Calu3 (cell line): ENCODE measurements at places on chromosomes 3 and 15. TPM values are rescaled to one million over a fixed set of nuclear protein-coding genes. Genes with fewer than 3 reads are reported as not detected.

CCR9 gene
- not detected in 2 replicates for total RNA-seq

HIGD2B gene
- total RNA-seq, result 0.34 TPM in 1 of 2 replicates, not detected in the other

HHLA2 gene
- total RNA-seq, result 5.8 and 7.2 TPM in 2 replicates

AADACL2 gene
- not detected in 2 replicates for total RNA-seq

RTP1 gene
- not detected in 2 replicates for total RNA-seq

TEX55 gene
- total RNA-seq, result not detected in 2 replicates

TSC22D2 gene
- 40.9 and 49.7 TPM in 2 replicates for total RNA-seq

ARPP21 gene
- total RNA-seq, result not detected in 2 replicates

OCA2 gene
- total RNA-seq, result not detected in 2 replicates

DNA sequence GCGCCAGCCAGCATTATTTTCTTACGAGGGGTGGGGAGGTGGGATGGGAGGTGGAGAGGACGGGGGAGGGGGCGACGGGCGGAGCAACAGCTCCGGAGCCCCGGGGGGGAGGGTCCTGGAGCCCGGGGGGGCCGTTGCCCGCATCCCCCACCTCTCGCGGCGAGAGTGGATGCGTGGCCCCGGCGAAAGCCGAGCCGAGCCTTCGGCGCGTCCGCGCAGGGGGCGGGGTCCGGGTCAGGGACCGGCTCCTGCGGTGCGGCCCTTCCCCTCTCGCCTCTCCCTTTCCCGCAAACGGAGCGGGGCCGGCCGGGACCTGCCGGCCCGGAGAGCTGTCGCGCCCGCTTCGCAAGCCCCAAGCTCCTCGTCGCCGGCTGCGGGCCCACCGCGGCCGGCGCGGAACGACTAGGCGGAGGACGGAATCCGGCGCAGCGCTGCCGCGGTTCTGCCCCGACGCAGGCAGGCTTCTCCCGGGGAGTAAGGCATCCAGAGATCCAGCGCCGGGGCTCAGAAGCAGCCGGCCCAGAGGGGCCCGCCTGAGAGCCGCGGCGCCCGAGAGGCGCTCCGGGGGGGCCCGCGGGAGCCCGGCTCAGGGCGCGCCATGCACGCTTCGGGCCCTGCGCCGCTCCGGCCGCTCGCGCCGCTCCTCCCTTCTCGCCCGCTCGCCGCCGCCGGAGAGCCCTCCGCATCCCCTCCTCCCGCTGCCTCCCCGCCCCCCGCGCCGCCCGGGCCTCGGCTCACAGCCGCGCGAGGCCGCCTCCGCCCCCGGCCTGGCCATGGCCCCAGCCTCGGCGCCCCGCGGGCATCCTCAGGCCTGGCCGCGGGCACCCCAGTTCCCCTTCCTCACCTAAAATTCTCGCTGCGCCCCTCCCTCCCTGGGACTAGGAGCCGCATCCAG is 459 bp upstream of the ADCY5 start:
- peaks cover 10% of the 10 kb centered on the region for H3K36me3 ChIP-seq
- H3K27ac ChIP-seq, result no peak overlapping the region
- DNase-seq, result peak; percentile 29
- peaks cover 71% of the 10 kb centered on the region for H3K27me3 ChIP-seq
- peak overlapping the region; percentile 68 for H3K4me3 ChIP-seq

- H3K4me1 ChIP-seq, result peaks cover 8% of the 10 kb centered on the region
- DNase-seq, result peak; percentile 93
- no peak overlapping the region for H3K27ac ChIP-seq
- peaks cover 76% of the 10 kb centered on the region for H3K27me3 ChIP-seq
- peak overlapping the region; percentile 63 for H3K4me3 ChIP-seq
- peaks cover 8% of the 10 kb centered on the region for H3K36me3 ChIP-seq
These were observed 4.4 kb upstream of the SYNM start for GRCh38 chr15:99100245-99101173.

- DNase-seq, result peak; percentile 79
- peaks cover 19% of the 10 kb centered on the region for H3K4me1 ChIP-seq
- H3K27me3 ChIP-seq, result no peaks in the 10 kb centered on the region
These were observed 786.4 kb downstream of the MCTP2 start for GRCh38 chr15:95017666-95018328.

GRCh38 chr15:42929306-42929848 is 8.8 kb upstream of the TTBK2 start:
- DNase-seq, result no peak
- no peak overlapping the region for H3K27ac ChIP-seq
- H3K4me1 ChIP-seq, result no peaks in the 10 kb centered on the region
- H3K4me3 ChIP-seq, result no peak overlapping the region

DNA sequence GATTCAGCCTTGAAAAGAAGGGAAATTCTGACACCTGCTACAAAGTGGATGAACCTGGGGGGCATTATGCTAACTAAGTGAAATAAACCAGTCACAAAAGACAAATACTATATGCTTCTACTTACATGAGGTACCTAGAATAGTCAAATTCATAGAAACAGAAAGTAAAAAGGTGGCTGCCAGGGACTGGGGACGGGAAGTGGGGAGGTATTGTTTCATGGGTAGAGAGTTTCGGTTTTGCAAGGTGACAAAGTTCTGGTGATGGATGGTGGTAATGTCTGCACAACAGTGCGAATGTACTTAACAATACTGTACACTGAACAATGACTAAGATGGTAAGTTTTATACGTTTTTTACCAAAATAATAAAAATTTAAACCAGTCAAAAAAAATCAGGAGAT is 4.8 kb downstream of the IDH2 start:
- no peak for DNase-seq
- peaks cover 21% of the 10 kb centered on the region for H3K36me3 ChIP-seq
- H3K27ac ChIP-seq, result no peak overlapping the region
- H3K4me3 ChIP-seq, result no peak overlapping the region
- H3K4me1 ChIP-seq, result peaks cover 56% of the 10 kb centered on the region

GRCh38 chr3:50542177-50543034 is 25.1 kb downstream of the C3orf18 start:
- no peaks in the 10 kb centered on the region for H3K36me3 ChIP-seq
- peaks cover 46% of the 10 kb centered on the region for H3K27me3 ChIP-seq
- no peak overlapping the region for H3K4me3 ChIP-seq
- no peaks in the 10 kb centered on the region for H3K4me1 ChIP-seq

GRCh38 chr3:128383316-128384235 is 83.1 kb downstream of the DNAJB8 start:
- peaks cover 15% of the 10 kb centered on the region for H3K36me3 ChIP-seq
- DNase-seq, result peak; percentile 99
- peak overlapping the region; percentile 64 for H3K27ac ChIP-seq
- H3K4me1 ChIP-seq, result peaks cover 39% of the 10 kb centered on the region
- no peaks in the 10 kb centered on the region for H3K27me3 ChIP-seq

DNA sequence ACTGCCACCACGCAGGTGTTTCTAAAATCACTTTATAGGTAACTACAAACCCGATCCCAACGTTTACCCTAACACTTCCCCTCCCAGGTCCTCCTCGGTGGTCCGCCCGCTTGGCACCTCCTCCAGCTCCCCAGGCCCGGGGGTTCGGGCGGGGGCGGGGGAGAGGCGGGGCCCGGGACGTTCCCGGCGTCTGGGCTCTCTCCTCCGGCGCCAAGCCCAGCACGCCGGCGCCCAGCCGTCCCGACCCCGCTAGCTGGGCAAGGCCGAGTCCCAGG is 562 bp downstream of the CGGBP1 start:
- no peaks in the 10 kb centered on the region for H3K4me1 ChIP-seq
- peak overlapping the region; percentile 96 for H3K4me3 ChIP-seq
- peaks cover 49% of the 10 kb centered on the region for H3K36me3 ChIP-seq
- no peak for DNase-seq
- no peaks in the 10 kb centered on the region for H3K27me3 ChIP-seq

DNA sequence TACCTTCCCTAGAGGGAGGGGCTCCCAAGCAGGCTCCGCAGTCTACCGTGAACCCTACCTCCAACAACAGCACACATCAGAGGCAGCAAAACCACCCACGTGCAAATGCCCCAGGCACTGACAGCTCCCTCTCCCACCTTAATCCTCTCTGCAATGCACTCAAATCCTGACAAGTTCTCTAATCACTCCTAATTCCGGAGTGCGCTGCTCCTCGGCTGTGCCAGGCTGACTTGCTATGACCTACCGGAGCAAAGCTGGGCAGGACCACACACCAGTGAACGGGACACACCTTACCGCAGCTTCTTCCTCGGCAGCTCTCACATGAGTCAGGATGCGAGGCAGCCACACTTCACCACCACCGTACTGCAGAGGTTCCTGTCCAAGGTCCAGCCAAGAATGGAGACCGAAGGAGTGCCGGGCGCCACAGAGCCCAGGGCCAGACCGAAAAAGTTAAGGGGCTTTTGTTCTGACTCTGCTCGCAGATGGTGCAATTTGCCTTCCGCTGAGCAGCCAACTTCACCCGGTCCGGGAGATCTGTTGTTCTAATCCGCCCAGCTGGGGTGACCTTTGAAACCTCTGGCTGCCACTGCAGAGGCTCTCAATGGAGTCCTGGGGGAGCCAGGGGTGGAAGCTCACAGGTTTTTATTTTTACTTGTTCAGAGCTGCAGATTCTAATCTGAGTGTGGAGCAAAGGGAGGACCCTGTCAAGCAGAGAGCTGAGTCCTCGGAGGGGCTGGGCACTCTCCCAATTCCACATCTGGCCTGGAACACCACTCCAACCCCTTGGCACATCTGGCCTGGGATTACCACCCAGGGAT is 84.4 kb downstream of the MYLK start:
- peaks cover 12% of the 10 kb centered on the region for H3K4me1 ChIP-seq
- no peak overlapping the region for H3K27ac ChIP-seq
- no peaks in the 10 kb centered on the region for H3K36me3 ChIP-seq
- no peaks in the 10 kb centered on the region for H3K27me3 ChIP-seq
- peak overlapping the region; percentile 60 for H3K4me3 ChIP-seq
- peak; percentile 40 for DNase-seq

DNA sequence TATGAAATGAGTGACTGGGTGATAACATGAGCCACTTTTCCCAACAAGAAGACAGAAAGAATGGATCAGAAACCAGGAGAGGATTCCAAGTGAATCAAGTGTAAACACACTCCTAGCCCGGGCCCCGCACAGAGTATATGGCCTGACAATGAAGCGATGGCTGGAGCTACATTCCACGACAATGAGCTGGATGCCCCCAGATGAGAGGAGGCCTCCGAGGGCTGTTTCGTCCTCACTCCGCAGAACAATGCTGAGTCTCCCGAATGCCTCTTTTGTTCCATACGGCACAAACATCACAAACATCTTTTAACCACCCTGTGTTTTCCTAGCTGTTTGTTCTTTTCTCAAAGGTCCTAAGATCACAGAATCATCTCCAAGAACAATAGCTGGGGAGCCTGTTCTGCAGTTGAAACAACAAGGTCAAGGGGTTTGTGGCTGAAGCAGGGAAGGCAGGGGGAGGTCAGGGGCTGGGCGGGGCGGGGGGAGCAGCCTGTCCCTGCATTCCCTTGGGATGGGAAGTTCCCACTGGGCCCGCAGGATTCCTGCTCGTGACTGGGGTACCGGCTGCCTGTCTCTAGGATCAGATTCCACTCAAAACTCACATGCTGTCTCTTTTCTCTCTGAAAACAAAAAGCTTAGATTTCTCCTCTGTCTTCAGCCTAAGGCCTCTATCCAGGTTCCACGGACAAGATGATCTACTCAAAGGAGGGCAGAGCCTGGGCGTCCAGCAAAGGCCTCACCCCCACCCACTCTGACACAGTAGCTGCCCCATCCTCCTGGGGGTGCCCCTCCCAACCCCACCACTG is 151.3 kb downstream of the XXYLT1 start:
- H3K4me3 ChIP-seq, result no peak overlapping the region
- peaks cover 11% of the 10 kb centered on the region for H3K36me3 ChIP-seq
- no peaks in the 10 kb centered on the region for H3K27me3 ChIP-seq
- peak overlapping the region; percentile 95 for H3K27ac ChIP-seq
- peaks cover 59% of the 10 kb centered on the region for H3K4me1 ChIP-seq
- no peak for DNase-seq

- no peak overlapping the region for H3K4me3 ChIP-seq
- no peak for DNase-seq
- H3K27me3 ChIP-seq, result no peaks in the 10 kb centered on the region
- H3K27ac ChIP-seq, result no peak overlapping the region
These were observed 35.6 kb upstream of the FGF7 start for GRCh38 chr15:49387471-49387870.

DNA sequence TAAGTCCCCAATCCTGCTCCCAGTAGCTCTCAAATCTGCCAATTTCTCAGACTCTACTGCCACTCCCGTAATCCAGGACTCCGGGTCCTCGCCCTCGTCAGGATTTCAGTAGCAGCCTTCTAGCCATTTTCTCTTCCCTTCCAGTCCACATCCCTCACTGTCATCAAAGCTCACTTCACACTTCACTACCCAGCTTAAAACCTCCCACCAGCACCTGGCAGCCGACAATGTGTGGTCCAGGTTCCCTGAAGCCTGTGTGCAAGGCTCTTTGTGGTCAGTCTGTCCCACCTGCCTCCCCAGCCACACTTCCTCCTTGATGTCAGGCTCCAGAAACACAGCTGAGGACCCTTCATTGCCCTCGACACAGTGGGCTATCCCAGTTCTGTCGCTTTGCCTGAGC is 304.5 kb upstream of the ROPN1 start:
- no peak overlapping the region for H3K27ac ChIP-seq
- no peak overlapping the region for H3K4me3 ChIP-seq
- H3K4me1 ChIP-seq, result peaks cover 8% of the 10 kb centered on the region
- DNase-seq, result no peak

- no peaks in the 10 kb centered on the region for H3K36me3 ChIP-seq
- no peak overlapping the region for H3K27ac ChIP-seq
- H3K4me1 ChIP-seq, result no peaks in the 10 kb centered on the region
- no peaks in the 10 kb centered on the region for H3K27me3 ChIP-seq
These were observed 272.1 kb downstream of the UNC13C start for GRCh38 chr15:54250326-54250725.

GRCh38 chr15:49693498-49693897 is 72.7 kb downstream of the DTWD1 start:
- no peaks in the 10 kb centered on the region for H3K36me3 ChIP-seq
- DNase-seq, result no peak
- H3K27me3 ChIP-seq, result no peaks in the 10 kb centered on the region
- no peaks in the 10 kb centered on the region for H3K4me1 ChIP-seq
- H3K4me3 ChIP-seq, result no peak overlapping the region
- H3K27ac ChIP-seq, result no peak overlapping the region

GRCh38 chr3:185089343-185089742 is 63.5 kb downstream of the C3orf70 start:
- DNase-seq, result no peak
- H3K27ac ChIP-seq, result no peak overlapping the region
- no peaks in the 10 kb centered on the region for H3K4me1 ChIP-seq
- peaks cover 68% of the 10 kb centered on the region for H3K27me3 ChIP-seq
- H3K36me3 ChIP-seq, result no peaks in the 10 kb centered on the region

GRCh38 chr3:62100282-62100989 is 272.9 kb downstream of the FEZF2 start:
- no peaks in the 10 kb centered on the region for H3K27me3 ChIP-seq
- H3K36me3 ChIP-seq, result no peaks in the 10 kb centered on the region
- H3K27ac ChIP-seq, result no peak overlapping the region
- no peak for DNase-seq

GRCh38 chr15:67809441-67809840 is 15.9 kb upstream of the SKOR1 start:
- H3K27me3 ChIP-seq, result no peaks in the 10 kb centered on the region
- no peaks in the 10 kb centered on the region for H3K4me1 ChIP-seq
- H3K27ac ChIP-seq, result no peak overlapping the region
- H3K36me3 ChIP-seq, result peaks cover 5% of the 10 kb centered on the region

DNA sequence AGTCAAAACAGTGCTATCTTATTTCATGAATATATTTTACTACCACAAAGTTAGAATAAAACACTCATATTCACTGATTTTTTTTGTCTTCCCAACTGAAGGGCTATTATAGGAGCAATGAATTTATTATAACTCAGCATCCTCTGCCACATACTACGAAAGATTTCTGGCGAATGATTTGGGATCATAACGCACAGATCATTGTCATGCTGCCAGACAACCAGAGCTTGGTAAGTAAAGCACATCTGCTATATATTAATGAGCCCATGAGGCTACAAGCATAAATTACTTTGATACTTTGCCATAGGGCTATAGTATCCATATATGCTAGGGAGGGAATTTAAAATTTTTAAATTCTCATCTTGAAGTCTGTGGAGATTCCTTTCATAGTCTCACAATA is 95.9 kb downstream of the FEZF2 start:
- no peak overlapping the region for H3K27ac ChIP-seq
- H3K4me1 ChIP-seq, result no peaks in the 10 kb centered on the region
- no peak overlapping the region for H3K4me3 ChIP-seq
- DNase-seq, result no peak
- H3K27me3 ChIP-seq, result no peaks in the 10 kb centered on the region
